HT1080 (cell line): ENCODE measurements at places on chromosomes 5 and 9.

DNA sequence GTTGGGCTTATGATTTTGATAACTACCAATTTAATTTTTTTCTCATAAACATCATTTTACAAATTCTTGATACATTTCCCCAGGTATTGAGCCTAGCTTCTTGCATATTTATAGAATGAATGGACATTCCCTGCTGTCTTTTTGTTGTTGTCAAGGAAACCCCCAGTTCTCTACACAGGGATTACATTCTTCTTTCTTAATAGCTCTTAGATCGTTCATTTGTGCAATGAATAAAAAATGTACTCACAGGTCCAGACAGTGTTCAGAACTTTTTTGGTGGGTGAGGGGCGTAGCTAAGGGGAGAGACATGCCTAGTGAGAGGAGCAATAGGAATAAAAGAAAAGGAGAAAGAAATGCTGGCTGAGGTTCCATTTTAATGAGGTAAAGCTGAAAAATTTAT is 58.6 kb downstream of the VCAN start:
- DNase-seq: no peak

DNA sequence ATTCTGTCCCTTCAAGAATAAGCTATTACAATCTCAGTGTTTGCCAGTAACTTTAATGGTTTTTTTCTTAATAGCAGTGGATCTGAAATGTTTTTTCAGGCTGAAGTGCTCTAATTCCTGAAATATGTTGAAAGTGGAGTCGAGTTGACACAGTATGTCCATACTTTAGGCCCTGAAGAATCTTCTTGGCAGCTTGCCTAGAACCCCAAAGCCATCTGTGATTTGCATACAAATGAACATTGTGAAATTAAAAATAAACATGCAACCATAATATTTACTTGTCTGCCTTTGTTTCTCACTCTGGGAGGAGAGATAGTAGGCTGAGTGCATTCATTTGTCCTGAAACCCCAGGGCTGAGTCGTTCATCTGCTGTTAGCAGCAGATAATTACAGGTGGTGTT is 152.7 kb downstream of the ADCY2 start:
- DNase-seq: no peak

GRCh38 chr9:130288393-130288792 is 22.8 kb downstream of the HMCN2 start:
- DNase-seq: no peak

DNA sequence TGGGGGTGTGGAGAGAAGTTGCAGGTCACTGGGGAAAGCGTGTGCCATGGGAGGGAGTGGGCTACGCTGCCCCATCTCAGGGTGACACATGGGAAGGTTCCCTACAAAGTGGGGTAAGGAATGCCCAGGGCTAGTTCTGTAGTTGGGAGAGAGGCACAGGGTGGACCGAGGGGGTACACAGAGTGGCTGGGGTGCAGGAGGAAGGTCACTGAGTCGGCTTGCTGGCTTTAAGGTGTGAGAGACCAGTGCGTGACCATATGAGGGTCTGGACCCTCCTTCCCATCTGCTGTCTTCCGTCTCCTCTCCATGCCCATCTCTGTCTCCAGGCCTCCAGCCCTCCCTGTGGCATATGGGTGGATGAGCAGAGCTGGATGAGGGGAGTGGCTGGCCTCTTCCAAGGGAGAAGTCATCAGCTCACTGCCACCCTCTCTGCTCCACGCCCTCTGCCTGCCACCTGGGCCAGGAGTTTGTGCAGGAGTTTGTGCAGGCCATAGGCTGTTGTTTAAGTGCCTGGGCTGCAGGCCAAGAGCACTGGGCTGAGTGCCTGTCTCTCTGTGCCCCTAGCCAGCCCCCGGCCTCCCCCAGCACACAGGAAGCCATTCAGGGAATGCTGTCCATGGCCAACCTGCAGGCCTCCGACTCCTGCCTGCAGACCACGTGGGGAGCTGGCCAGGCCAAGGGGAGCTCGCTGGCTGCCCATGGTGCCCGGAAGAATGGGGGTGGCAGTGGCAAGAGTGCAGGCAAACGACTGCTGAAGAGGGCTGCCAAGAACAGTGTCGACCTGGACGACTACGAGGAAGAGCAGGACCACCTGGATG is 96.8 kb downstream of the PHF2 start:
- DNase-seq: peak; percentile 20

DNA sequence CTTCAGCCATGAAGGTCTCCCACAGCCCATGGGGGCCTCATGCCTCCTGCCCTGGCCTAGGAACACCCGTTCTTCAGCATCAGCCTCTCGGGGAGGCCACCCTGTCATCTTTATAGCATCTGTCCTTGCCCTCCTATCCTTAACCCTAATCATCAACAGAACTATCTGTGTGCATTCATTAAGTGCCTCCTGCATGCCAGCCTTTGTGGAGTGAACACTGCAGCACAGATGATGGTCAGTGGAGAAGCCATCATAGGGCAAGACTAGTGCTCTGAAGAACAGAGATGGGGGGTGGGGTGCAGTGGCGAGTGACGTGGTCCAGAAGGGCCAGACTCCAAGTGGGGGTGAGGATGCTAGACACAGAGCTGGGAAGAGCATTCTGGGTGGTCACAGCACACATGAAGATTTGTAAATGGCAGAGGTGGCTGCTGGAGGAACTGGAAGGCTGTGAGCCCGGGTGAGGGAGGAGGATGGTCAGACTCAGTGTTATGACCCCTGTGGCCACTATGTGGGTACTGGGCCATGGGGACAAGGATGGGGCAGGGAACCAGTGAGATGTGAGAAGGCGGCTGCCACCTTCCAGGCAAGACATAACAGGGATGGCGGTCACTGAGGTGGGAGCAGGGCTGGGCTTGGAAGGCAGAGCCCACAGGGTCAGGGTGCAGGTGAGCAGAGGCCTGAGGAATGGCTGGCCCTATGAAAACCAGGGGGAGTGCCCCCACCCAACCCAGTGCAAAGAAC is 3.6 kb upstream of the CARD19 start:
- no peak for DNase-seq

DNA sequence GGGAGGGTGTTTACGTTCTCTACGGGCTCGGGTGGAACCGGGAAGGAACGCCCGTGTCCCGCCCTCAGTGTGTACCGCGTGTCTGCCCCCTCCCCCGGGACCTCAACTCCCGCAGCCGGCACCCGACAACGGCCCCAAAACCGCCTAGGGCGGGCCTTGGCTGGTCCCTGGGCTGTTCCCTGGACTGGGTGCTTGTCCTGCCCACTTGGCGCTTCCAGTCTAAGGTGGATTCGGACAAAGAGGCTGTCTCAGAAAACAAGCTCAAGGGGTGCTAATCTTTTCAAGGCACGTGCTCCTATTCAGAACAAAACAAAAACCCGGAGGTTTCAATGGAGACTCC is 379 bp upstream of the CLK4 start:
- peak; percentile 16 for DNase-seq

DNA sequence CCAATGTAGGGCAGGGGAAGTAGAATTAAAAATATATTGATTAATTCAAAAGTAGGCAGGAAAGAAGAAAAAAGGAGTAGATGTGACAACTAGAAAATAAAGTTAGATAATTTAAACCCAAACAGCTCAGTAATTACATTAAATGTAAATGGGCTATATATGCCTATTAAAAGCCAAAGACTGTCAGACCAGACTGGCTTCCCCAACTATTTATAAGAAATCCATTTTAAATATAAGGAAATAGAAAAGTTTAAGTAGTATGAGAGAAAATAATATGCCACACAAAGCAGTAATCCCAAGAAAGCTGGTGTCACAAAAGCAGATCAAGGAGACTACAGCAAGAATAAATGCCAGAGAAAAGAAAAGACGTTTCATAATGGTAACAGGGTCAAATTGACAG is 28.9 kb upstream of the SARDH start:
- DNase-seq: no peak

DNA sequence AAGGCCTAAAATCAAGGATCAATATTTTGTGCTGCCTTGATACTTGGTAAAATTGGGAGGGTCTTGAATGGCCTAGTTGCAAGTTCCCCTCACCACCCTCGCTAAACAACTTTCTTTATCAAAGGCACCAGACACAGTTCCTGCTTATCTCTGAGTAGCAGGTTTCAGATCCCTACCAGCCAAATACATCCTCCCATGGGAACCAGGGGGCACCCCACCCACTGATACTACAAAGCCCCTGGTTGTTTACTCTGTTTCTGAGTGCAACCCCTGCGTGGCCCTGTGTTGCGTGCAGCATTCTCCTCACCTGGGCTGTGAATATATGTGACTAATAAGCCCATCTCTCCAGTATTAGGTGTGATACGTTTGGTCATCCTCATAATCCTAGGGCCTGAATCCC is 314.9 kb downstream of the DRD1 start:
- DNase-seq: no peak

- peak; percentile 50 for DNase-seq
These were observed 151.0 kb upstream of the PAPPA start for GRCh38 chr9:116002624-116003023.

- no peak for DNase-seq
These were observed 68.9 kb upstream of the TAF1L start for GRCh38 chr9:32704343-32704742.

DNA sequence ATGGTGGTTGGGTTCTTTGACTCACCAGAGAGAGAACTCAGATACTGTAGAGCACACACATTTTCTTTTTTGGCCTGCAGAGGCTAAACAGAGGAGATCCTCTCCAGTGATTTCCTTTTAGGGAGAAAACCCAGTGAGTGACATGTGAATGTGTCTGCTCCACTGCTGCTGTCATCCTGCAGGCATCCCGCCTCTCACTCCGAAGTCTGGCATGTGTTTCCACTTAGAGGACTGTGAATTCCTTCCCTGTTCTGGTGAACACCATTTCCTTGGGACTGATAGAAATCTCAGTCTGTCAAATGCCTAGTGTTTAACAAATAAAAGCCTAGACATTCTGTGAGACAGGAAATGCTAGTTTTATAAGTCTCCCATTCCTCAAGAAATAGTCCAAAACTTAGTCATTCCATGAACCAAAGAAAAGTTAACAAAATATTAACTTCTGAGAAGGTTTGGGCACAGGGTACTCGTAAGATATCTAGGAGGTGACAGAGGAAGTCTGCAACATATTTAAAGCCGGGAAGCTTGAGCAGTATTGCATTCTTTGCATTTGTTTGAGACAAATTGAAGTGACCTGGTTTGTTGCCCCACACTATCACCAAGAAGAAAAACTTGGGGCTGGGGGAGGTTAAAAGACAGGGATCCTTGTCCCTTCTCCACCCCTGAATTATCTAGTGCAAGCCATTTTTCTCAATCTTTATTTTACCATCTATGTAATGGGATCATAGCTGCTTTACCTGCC is 74.9 kb upstream of the NIPAL4 start:
- DNase-seq: peak; percentile 87

GRCh38 chr9:93813221-93814076 is 141.7 kb downstream of the BARX1 start:
- no peak for DNase-seq

- DNase-seq: no peak
These were observed 19.4 kb downstream of the YIPF5 start for GRCh38 chr5:144151026-144151425.

DNA sequence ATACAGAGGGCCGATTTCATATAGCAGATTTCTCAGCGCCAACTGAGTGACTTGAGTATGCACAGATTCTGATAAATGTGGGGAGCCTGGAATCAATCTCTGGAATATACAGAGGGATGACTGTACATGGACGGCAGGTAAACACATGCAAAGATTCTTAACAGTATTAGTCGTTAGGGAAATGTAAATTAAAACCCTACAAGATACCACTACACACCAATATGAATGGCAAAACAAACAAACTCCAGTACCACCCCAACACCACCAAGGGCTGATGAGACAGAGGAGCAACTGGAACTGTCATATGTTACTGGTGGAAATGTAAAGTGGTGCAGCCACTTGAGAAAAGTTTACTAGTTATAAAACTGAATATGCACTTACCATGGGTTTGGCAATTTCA is 8.3 kb upstream of the FER start:
- no peak for DNase-seq

DNA sequence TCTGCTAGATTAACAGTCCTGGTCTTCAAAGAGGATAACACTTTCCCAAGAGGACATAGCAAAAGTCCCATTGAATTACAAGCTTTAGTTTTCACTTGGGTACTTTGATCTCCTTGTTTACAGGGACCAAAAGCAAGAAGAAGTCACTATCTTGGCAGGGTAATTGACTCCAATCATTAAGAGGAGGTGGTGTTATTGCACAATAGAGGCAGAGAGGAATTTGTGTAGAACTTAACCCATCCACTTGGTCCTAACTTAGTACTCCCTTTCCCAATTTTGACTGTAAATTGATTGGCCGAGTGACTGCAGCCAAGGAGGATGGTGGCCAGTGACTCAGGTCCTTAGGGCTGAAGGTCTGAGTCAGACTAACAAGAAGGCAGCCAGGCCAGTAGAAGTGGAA is 9.3 kb upstream of the TRPC7 start:
- DNase-seq: no peak

- DNase-seq: no peak
These were observed 47.3 kb downstream of the LURAP1L start for GRCh38 chr9:12822111-12822510.

DNA sequence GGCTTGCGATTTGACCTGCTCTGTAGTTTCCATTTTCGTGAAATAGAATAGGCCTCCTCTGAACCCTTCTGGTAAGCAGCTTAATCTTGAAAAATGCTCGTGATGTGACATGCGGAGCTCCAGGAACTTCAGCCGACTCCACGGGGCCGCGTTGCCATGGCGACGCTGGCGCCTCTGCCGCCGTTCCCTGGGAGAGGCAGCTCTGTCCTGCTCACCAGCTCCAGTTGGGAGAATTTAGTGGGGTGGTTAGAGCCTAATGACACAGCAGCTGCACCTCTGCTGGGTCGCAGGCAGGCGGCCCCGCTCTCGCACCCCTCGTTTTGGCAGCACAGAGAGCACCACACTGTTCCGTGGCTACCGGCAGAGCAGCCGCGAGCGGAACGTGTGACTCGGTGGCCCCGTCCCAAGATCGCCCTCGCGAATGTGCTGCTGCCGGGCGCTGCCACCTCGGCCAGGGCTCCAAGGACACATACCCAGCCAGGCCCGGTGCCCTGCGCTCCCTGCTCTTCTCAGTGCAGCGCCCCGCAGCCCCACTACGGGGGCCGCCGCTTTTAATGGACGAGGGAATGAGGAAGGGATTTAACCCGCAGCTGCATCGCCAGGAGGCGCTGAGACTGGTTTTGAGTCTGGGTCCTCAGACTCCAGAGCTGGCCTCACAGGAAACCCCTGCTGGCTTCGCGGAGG is 131.2 kb upstream of the LMX1B start:
- no peak for DNase-seq

GRCh38 chr9:35078066-35078465 is 1.7 kb downstream of the FANCG start:
- no peak for DNase-seq

- DNase-seq: no peak
These were observed at the start of gene NR2F1-AS1 for GRCh38 chr5:93580927-93581445. TSS of gene NR2F1-AS1 (minus strand) at chr5:93581219.

GRCh38 chr5:155728146-155728856 is 598.7 kb upstream of the SGCD start:
- DNase-seq: no peak
